Mucosa of descending colon (tissue), 3 donors: ENCODE measurements at places on chromosomes 1 and 21.

DNA sequence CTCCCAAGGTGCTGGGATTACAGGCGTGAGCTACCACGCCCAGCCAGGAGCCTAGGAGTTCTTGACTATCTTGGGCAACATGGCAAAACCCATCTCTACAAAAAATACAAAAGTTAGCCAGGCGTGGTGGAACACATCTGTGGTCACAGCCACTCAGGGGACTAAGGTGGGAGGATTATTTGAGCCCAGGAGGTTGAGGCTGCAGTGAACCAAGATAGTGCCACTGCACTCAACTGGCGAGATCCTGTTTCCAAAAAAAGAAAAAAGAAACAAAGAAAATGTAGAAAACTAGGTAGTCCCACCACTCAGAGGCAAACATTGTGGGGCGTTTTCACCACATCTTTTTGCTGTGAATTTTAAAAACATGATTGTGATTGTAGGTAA is 141.3 kb downstream of the ZZZ3 start:
- DNase-seq = no peak

DNA sequence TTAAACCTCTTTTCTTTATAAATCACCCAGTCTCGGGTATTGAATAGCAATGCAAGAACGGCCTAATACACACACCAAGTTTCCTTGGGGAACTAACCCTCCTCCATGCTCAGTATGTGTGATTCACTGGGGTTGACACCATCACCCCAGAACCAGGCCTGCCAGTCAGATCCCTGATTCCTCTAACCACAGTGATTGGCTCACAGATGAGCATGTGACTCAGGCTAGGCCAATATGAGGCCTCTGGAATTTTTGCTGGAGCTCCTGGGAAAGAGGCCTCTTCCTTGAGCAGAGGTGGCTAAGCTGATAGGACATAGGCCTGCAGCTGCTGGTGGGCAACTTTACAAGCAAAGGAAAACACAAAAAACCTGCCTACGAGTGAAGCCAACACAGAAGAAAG is 74.7 kb upstream of the ZBTB40 start:
- DNase-seq = no peak

DNA sequence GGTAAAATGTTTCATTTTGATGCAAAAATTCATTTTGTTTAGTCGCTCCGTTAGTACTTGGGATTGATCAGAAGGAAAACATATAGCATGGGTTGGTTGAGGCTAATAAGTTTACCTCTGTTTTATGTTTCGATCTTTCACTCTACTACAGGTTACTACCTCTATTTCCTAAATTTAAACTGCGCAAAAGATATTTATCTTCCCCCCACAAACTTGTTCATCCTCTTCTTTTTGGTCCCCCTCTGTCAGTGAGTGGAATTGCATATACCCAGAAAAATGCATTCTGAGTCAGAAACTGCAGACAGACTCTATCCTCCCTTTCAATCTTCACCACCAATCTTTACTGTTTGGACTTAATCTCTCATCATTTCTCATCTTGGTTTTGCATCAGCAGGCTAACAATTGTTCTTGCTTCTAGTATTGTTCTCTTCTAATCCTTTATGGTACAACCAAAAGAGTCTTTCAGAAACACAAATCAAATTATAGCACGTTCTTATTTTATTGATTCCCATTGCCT is 316.0 kb upstream of the ADGRL4 start:
- no peak for DNase-seq

DNA sequence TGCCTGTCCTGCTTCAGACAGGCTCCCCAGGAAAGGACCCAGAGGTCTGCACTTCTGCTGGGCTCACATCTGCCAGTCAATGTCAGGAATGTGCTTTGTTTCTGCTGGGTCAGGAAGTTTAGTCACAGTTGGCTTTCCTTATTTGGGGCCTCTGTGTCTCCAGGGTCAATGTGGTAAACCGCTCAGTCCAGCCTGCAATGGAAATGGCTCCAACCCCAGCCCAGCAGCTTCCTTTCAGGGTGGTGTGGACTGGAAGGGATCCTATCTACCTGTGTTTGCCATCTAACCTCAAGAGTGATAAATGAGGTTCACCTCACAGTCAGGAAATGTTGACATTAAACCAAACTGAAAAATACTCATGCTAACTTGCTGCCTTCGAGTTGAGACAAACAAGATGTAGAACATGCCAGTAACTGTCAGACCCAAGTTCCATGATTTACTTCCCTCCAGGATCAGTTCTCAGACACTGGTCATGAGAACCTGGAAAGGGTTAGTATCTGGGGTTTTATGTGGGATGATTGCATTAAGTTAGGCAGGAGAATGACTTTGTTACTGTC is 20.3 kb downstream of the ENO1 start:
- no peak for DNase-seq

- DNase-seq = no peak
Measured at GRCh38 chr1:57133686-57134085, 167.9 kb upstream of the C8B start.

DNA sequence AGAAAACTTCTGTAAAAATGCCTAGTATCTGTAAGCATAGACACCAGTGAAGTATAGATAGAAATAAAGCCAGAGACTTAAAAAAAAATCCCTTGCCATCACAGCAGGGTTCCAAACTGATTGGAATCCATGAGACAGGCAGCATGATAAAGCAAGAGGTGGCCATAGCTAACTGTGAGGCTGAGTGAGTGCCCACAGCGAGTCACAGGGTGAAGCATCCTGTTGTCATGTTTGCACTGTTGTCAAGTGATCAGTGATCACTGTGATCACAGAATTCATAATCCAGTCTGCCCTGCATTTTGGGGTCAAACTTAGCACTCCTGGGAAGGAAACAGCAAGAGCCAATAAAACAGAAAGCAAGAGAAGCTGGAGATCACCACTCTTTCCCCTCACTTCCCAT is 33.3 kb downstream of the LRRC8B start:
- DNase-seq = no peak

DNA sequence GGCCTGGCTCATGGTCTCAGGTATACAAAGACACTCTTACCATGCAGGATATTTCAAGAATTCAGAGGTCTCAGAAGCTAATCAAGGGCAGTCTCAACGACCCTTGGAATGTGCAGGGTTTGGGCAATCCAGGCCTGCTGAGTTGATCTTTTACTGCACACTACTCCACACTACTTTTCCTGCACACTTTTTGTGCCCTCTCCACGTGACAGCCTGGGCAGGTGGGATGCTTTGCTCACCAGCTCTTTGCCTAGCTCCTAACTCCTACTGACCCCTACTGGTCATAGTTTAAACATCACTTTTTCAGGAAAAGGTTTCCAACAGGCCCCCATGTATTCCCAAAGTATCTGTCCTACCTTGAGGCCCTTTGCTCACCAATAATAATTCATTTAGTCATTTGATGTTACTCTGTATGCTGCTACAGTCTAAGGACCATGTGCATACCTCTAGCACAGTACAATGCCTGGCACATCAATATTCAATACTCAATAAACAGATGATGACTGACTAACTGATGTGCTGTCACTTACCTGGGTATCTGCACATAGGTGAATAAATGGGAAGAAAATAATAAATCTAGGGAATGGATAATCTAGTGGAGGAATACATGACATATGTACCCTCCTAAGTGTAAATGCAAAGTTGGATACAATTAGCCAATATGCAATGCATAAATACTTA is 9.6 kb downstream of the DUSP23 start:
- no peak for DNase-seq

DNA sequence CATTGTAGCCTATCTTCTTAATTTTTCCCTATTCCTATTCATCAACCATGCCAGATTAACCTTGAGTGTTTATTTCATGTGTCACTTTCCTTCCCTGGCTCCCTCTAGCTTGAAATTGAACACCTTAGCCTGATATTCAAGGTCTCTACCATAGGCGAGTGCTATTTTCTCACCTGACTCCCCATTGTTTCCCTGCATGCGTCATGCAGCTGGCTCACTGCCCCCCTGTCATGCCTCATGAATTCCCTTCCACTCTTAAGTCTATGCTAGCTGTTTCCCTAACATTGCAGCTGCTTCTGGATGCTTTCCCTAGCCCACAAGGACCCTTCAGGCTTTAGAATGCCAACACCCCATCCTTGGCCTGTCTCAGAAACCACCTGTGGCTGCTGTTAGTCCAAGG is 56.7 kb upstream of the CD1D start:
- no peak for DNase-seq

DNA sequence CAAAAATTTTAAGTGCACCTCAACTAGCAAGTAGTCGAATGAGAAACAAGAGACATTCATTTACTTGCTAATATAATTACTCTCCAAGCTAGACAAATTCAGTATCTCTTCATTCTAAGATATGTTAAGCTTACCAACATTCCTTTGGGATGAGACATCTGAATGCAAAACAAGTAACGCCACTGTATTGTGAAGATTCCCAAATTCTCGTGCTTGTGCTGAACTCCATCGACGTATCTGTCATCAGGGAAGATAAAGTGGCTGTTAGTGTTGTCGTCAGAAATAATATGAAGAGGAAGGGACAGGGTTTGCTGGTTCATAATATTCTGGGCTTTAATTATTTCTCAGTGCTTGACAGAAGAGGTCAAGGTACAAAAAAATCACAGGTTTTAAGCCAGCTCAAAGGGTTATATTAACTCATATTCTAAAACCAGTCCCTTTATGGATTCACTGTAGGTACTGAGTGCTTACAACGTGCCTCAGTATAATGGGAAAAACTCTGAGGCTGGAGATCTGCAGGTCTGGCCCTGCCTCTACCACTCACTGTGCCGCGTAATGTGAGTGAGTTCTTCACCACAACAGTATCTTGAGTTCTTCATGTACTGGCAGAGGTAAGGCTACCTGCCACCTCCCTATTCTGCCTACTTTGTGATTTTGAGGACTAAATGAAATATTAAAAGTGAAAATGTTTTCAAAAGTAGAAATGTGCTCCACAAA is 42.0 kb downstream of the PCSK9 start:
- DNase-seq = no peak
